ENCODE measurements at places on chromosomes 3 and 15. TPM values are rescaled to one million over a fixed set of nuclear protein-coding genes. Genes with fewer than 3 reads are reported as not detected.

The IL17RB gene
- total RNA-seq, result under 0.01 TPM

The CD200R1L gene
- total RNA-seq, result not detected

The C3orf22 gene
- total RNA-seq, result not detected

The GAP43 gene
- total RNA-seq, result 0.33 TPM

The TMEM207 gene
- not detected for total RNA-seq

The RARB gene
- total RNA-seq, result 15.5 TPM

The LARP6 gene
- 69.6 TPM for total RNA-seq

The PLSCR5 gene
- total RNA-seq, result not detected

The ATP2C1 gene
- total RNA-seq, result 116 TPM

The HEG1 gene
- 113 TPM for total RNA-seq

The TM4SF1 gene
- 140 TPM for total RNA-seq

The UROC1 gene
- not detected for total RNA-seq

The CTXND1 gene
- total RNA-seq, result not detected

Measured in smooth muscle cell of trachea (primary cell).